CD4-positive, alpha-beta T cell treated with Interleukin-10 for 1 hour (primary cell): ENCODE measurements at places on chromosomes 2 and 18.

DNA sequence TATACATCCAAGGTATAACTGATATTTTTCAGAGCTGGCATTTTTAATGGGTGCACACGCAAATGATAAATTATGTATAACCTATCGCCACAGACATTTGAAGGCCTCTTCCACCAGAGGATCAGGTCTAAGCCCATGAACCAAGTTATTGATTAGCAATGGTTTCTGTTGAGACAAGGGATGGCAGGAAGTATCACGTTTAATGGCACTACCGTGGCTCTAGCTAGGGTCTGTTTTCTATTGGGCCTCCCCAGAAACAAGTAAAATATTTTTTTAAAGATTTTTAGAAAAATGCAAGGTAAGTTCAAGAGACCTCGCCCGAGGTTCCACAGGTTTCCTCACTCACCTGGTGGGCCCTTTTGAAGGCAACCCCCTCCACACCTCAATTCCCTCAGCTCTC is 667 bp downstream of the GFPT1 start:
- DNase-seq: no peak

DNA sequence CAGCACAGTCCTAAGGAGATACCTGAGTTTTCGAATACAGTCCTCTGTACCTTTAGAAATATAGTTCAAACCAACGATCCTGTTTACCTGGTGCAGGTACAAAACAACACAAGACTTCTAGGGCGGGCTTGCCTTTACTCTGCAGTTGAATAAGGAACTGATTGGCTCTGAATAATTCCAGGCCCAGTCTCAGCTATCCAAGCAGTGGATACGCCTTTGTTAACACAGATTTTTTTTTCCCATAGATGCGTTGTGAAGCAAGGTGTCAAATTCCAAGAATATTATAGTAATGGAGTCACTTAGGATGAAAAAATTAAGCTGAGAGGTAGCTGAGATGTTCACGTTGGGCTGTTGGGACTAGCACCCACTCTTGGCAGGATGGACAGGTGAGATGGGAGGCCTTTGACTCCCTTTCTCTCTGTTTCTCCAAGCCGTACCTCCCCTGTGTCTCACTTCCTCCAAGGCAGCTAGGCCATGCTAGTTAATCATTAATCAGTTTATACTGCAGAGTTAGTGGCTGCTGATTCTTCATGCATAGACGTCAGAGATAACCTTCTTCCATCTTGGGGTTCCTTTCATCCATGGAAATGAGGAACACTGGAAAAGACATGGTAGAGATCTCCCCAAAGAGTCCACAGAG is 380.8 kb upstream of the ACVR2A start:
- DNase-seq: no peak

DNA sequence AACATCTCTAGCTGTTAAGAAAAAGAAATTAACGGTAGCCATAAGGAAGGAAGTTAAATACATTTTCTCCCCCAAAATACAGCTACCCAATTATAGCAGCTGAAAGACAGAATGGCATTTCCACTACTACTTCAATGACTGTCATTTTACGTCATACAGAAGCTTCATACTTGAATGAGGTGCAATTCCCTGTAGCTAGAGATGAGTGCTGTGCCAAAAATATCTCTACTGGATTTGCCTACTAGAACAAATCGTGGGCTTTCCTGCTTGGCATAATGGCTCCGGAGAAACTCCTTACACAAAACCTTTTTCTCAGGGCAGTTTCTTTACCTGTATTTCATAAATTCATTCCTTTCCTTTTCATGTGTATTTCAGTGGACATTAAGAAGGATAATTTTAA is 36.3 kb upstream of the NRXN1 start:
- DNase-seq: no peak

DNA sequence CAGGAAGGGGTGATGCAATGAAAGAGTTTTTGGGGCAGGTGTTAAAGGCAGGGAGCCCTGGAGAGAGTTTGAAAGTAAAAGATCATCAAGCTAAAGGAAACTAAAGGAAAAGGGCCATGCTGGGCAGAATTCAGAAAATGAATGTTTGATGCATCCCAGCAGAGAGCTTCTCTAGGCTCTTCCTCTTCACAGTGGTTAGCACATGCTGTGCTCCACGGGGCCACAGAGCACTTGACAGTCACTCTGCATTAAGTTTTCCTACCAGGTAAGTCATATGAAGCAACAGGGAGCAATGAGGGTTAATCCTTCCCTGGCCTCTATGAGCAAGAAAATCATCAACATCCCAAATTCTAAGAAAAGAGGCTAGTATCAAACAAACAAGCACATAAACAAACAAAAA is 895.2 kb downstream of the TRIB2 start:
- no peak for DNase-seq

DNA sequence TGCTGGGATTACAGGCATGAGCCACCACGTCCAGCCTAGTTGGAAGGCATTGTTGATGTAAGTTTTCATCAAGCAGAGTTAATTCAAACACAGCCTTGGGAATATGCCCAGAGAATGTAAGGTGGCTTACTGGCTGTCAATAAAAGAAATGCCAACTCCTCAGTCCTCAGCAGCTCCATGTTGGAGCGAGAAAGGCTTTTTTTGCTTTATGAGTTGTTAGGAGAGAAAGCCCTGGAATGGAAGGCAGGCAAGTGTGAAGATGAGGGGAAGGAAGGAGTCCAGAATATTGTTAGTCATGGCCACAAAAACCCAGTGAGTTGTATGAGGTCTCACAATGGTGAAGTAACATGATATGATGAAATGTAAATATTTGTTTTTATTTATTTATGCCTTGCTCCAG is 57.1 kb downstream of the MAP4K4 start:
- no peak for DNase-seq

DNA sequence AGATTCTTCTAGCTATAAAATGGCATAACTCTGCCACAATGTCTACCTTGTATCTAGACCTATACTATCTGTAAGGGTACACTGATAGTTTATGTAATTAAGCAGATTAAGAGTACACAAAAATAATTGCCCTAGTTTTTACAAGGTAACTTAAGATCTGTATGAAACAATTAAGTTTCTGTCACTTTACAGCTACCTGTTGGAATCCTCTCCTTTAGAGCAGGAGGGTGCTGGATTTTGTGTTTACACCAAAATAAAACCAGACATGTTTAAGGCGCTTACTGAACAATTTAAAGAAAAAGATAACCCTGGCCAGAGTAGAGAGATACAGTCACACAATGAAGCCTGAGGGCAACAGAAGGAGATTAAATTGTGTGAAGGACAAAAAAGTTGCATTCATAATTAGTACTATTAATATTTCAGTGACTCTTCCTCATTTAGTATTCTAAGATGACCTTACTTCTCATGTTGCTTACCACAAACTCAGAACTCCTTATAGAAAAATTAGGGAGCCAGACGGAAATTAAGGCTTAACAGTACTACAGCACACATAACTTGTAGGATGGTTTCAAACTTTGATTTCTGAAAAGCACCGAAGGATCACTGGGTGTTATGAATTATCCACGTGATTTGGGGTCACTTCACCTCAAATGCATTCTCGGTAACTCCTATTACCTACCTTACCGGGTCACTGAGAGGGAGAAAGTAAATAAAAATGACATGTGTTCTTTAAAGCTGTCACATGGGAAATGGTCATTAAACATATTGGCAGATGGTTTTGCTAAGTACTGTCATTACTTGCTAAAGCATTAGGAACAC is 1.0 kb downstream of the DARS1 start:
- peak; percentile 15 for DNase-seq

- DNase-seq: peak; percentile 75
Observed at GRCh38 chr2:237512774-237513466, 25.9 kb downstream of the MLPH start.

GRCh38 chr2:71832388-71832787 is 315.3 kb downstream of the CYP26B1 start:
- DNase-seq: no peak

DNA sequence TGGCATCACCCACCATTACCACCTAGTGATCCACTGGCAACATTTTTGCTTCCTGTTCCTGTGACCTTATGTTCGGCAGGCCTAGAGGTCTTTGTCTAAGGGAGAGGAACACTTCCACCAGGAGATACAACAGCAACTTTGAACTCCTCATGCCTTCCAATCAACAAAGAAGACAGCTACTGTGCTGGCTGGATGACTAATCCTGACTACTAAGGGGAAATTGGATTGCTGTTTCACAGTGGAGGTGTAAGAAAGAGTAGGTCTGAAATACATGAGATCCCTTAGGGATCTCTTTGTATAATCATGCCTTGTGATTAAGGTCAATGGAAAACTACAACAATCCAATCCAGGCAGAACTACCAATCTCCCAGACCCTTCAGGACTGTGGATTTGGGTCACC is 45.2 kb downstream of the EIF2AK3 start:
- DNase-seq: no peak

DNA sequence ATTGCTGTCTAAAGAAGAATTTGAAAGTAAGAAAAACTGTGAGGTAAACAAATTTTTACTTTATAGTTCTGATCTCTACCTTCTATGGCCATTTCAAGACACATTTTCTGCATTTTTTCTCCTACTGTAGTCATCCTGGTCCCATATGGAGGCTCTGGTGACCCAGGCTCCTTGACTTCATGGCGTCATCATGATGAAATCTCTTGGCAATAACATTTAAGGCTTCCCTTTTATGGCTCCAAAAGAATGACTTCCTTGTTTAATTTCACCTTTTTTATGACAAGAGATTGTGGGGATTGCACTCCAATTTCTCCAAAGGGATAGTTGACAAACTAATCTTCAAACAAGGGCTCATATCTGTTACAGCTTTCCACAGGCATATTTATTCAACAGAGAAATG is 143.0 kb upstream of the SCN7A start:
- no peak for DNase-seq

DNA sequence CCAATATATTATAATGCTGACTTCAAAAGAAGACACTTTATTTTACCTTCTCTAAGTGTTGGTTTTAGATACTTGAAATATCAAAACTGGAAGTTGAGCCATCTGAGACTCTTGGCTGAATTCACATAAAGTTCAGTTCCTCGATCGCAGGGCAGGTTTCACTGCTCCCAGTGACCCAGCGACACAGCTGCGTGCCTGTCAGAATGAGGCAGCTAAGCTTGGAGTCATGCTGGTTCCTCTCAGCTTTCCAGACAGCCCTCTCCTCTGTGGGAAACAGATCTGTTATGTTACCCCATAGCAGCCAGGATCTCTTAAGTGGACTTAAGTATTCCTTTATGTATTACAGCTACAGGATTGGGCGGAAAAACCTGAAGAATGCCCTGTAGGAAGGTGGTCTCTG is 142.8 kb upstream of the ALPP start:
- no peak for DNase-seq

DNA sequence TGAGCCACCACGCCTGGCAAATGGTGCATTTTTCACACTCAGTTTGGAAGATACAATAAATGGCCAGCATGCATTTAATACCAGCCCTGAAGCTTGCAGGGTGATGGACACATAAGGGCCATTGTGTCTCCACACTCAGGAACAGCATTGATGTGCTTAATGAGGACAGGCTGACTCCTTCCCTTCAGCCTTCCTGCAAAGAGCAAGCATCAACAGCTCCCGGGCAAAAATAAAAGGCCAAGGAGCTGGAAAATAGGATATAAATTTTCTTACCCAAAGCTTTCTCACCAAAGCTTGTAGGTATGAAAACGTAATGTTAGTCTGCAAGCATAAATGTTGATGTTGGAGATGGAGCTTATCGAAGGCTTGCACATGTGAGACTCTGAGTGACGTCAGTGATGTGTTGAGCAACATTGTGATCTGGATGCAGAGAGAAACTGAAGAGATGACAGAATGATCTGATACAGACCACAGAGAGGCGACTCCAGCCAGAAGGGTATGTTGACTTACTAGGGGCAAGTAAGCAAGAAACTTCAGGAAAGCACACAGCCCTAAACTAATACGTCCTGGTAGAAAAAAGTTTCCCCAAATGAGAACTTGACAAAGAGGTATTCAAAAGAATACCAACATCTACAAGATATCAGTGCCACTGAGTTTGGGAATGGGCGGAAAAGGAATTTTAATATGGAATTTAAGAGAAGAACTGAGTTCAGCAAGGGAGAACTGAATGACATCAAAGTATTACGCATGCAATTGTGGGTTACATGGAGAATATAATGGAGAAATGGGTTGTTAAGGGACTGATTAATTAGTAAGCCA is 256.5 kb downstream of the TGIF1 start:
- no peak for DNase-seq

- DNase-seq: no peak
Observed at GRCh38 chr2:25740810-25741381, 67.5 kb upstream of the DTNB start.

DNA sequence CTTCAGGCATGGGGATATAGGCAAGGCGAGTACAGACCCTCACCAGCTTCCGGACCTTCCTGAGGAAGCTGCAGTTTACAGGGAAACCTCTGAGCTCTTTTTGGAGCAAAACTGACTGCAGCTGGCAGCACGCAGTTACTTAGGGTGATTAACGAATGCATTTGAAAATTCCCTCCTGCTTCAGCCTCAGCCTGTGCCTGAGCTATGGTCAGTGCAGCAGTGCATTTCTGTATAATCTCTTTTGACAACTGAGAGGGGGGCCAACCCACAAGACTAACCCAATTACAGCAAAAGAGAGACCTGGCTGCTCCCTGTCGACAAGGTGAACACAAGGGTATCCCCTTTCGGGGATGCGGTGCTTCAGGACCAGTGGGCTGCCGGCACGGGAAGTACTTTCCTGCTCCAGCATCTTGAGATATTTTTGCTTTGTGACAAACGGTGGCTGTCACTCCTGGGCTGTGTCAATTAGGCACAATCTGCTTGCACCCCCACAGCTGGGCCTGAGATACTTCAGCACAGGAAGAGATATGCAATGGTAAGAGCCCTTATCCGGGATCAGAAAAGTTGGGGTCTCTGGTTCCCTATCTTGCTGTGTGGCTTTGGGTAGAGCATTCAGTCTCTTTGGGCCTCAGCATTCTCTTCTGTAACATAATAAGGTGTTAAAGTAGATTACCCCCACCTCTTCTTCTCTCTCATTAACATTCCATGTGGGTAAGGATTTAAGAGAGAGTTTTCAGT is 141.0 kb downstream of the TMEM17 start:
- no peak for DNase-seq
